ENCODE measurements at places on chromosomes 1 and 21. TPM values are rescaled to one million over a fixed set of nuclear protein-coding genes. Genes with fewer than 3 reads are reported as not detected.

DNA sequence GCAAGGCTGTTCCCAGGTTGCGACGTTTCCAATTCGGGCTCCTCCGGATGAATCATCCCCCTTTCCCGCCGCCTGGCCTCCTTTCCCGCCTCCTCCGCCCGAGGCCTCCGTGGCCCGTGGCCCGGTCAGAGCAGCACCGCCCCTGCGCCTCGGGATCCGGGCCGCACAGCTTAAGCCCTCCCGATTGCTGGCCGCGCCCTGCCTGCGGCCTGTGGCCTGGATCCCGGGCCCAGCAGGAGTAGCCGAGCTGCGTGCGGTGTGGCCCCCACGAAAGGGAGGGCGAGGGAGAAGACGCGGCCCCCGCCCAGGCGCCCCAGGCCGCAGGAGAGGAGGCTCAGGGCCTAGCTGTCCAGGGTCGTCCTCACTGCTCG lies 1.0 kb downstream of the TMEM200B start:
- H3K4me3 ChIP-seq = peak overlapping the region; percentile 66
- H3K4me1 ChIP-seq = no peaks in the 10 kb centered on the region
- H3K27me3 ChIP-seq = no peaks in the 10 kb centered on the region
- no peaks in the 10 kb centered on the region for H3K36me3 ChIP-seq
- DNase-seq = no peak

DNA sequence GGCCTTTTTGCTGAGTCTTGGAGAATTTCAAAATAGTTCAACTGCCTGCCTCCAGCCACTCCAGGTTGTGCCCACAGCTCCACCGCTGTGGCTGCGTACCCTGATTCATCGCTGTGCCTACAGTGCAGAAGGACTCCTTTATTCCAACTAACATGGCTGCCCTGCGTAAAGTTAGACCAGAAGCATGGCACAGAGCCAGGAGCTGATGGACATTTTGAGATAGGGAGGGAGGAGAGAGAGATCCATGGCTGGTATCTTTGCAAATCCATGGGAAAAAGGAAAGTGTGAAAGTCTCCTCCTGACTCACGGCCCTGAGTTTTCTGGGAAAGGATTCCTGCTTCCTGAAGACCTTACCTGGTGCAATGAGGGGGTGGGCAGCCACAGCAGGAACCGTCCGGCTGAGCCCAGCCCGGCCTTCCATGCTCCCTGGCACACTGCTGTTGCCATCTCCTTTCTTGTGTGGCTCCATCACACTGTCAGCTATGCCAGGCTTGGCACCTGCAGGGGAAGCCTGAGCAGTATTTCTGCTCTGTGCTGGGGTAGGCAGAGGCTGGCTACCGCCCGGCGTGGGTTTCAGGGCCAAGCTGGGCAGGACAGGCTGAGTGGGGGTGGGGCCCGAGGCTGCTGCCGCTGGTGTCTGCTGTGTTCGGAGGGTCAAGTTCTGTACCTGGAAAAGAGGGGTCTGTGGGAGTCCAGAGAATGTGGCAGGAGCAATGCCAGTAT lies 46.0 kb upstream of the A3GALT2 start:
- no peak overlapping the region for H3K4me3 ChIP-seq
- no peaks in the 10 kb centered on the region for H3K4me1 ChIP-seq
- H3K36me3 ChIP-seq = no peaks in the 10 kb centered on the region
- H3K27me3 ChIP-seq = no peaks in the 10 kb centered on the region
- no peak for DNase-seq

KIF17 gene
- total RNA-seq = 1.9 TPM

- DNase-seq = no peak
- H3K4me3 ChIP-seq = no peak overlapping the region
- H3K27me3 ChIP-seq = no peaks in the 10 kb centered on the region
- H3K36me3 ChIP-seq = no peaks in the 10 kb centered on the region
- H3K27ac ChIP-seq = no peak overlapping the region
- H3K4me1 ChIP-seq = no peaks in the 10 kb centered on the region
Observed at GRCh38 chr1:61487801-61488200, 237.1 kb downstream of the TM2D1 start.

MROH9 gene
- not detected for total RNA-seq

GRCh38 chr1:108085628-108086027 lies 114.5 kb downstream of the SLC25A24 start:
- DNase-seq = no peak
- no peaks in the 10 kb centered on the region for H3K4me1 ChIP-seq
- H3K36me3 ChIP-seq = no peaks in the 10 kb centered on the region
- H3K4me3 ChIP-seq = no peak overlapping the region
- H3K27ac ChIP-seq = no peak overlapping the region
- no peaks in the 10 kb centered on the region for H3K27me3 ChIP-seq

DNA sequence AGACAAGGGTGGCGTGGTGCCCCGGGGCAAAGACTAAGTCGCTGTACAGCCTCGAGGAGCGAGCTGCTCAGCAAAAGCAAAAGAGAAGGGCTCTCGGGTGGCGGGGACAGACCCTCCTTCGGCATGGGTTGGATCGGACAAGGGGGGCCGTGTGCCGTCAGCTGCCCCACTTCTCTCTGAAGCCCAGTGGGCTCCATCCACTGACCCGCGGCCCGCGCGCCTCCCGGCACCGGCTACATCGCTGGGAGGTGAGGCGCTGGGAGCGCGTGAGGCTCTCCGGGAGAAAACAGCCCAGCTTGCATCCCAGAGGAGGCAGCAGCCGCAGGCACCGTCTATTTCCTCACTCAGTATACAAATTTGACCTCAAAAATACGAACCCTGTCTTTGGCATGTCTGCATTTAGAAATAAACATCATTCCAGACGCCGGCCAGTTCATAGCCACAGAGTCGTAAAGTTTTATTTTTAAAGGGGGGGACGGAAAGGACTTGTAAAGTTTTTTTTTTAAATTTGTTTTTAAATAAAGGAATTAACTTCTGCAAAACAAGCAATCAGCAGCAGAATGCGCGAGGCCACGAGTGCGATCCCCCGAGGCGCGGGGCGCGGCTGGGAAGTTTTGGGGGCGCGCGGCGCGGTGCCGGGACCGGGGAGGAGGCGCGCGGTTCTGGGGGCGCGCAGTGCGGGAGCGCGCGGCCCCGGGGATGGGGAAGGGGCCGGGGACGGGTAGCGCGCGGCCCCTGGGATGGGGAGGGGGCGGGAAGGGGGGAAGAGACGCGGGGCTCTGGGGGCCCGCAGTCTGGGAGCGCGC lies 689 bp upstream of the GPR137B start:
- H3K4me1 ChIP-seq = no peaks in the 10 kb centered on the region
- H3K36me3 ChIP-seq = no peaks in the 10 kb centered on the region
- no peaks in the 10 kb centered on the region for H3K27me3 ChIP-seq
- H3K4me3 ChIP-seq = peak overlapping the region; percentile 44

DNA sequence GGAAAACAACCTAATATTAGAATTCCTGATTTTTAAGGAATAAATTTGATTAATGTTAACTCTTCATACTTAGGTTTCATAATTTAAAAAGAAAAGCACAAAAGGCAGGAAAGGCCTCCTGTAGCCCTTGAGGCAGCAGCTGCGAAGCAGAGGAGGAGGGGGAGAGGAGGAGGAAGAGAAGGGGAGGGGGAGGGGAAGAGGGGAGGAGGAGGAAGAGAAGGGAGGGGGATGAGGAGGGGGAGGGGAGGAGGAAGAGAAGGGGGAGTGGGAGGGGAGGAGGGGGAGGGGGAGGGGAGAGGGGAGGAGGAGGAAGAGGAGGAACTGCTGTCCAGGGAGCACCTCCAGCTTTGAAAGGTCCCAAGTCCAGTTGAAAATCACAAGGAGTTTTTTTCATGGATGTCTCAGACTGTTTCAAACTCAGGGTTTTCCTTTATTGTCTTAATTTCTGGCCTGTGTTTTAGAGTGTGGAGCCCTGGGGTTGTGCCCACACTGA lies 35.1 kb upstream of the DIP2A start:
- no peak for DNase-seq
- H3K4me3 ChIP-seq = no peak overlapping the region
- H3K27ac ChIP-seq = no peak overlapping the region
- H3K4me1 ChIP-seq = no peaks in the 10 kb centered on the region
- H3K36me3 ChIP-seq = peaks cover 14% of the 10 kb centered on the region

DNA sequence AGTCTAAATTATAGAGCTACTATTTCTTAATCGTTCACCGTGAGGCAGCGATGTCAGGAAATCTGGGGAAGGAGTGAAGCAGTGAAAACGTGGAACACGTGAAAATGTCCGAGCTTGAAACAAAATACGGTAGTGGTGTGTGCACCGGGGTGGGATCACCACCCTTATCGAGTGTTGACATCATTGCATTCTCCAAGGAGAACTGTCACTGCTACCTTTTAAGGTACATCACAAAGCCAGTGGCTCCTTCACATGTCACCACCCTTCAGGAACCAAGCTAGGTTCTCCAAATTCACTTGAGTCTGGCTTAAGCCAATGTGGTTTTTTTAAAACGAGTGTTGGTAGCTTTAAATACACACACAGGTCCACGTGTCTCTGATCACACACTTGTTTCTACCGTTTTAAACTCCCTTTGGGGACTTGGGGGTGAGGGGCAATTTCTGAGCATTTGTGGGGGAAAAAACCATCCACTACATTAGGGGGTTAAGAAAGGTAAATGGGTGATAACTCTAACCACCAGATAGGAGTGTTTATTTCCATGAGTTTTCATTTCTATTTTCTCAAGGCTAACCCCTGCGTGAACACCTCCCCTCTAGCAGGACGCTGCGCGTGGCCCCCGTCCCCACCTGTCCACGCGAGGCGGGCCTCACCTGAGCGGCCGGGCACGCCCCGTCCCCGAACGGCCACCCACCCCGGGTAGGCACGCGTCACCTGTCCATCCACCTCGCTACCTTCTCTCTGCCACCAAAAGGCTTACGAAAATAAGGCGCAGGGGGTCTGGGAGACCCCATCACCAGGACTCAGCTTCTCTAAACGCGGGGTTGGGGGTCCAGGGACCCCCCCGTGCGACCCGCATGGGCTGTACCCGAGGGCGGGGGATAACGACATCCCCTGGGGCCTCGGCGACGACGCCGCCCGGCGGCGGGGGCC lies 978 bp downstream of the PRDM15 start:
- H3K4me3 ChIP-seq = peak overlapping the region; percentile 80
- H3K27ac ChIP-seq = no peak overlapping the region
- H3K4me1 ChIP-seq = no peaks in the 10 kb centered on the region
- no peaks in the 10 kb centered on the region for H3K27me3 ChIP-seq
- H3K36me3 ChIP-seq = no peaks in the 10 kb centered on the region
- DNase-seq = no peak

PTPN7 gene
- 0.18 TPM for total RNA-seq

DNA sequence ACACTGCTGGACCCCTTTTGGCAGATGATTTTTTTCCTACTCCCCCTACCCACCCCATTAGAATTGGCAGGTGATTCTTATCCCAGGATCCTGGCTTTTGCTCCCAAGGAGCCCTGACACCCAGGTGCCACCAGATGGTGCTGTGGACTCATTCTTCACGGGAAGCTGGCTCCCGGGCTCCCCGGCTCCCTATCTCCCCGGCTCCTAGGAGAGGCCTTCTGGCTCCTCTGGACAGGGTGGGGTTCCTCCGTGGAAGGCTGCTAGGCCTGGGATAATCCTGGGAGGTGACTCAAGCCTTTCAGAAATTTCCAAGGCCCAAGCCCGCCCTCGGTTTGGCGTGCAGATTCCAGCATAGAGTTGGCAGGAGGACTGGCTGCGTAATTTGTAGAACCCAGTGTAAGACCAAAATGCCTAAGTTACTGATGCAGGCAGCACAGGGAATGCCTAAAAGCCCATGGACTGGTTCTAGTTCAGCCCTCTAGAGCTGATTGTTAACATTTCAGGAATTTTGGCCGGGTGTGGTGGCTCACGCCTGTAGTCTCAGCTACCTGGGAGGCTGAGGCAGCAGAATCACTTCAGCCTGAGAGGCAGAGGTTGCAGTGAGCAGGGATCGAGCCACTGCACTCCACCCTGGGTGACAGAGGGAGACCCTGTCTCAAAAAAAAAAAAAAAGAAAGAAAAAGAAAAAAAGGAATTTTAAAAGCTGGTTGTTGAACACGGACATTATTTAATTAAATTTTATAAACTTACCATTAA lies 6.8 kb upstream of the BSDC1 start:
- peak; percentile 84 for DNase-seq
- no peak overlapping the region for H3K27ac ChIP-seq
- H3K36me3 ChIP-seq = no peaks in the 10 kb centered on the region
- no peaks in the 10 kb centered on the region for H3K27me3 ChIP-seq

DNA sequence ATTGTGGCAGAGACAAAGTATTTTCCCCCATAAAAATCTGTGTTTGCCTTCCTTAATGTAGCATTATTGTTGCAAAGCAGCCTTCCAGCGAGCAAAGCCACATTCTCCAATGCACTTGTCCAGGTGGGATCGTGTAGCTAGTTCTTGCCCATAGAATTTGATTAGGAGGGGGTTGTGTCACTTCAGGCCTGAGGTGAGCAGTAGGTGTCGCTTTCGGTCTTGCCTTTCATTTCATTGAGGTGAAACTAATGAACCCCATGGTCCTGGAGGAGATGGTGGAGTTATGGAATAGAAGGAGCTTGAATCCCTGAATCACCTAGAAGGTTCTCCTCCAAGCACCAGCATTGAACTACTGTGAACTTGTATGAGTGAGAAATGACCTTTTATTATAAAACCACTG lies 318.9 kb upstream of the PBX1 start:
- no peaks in the 10 kb centered on the region for H3K36me3 ChIP-seq
- H3K27me3 ChIP-seq = no peaks in the 10 kb centered on the region
- no peak overlapping the region for H3K27ac ChIP-seq

DNA sequence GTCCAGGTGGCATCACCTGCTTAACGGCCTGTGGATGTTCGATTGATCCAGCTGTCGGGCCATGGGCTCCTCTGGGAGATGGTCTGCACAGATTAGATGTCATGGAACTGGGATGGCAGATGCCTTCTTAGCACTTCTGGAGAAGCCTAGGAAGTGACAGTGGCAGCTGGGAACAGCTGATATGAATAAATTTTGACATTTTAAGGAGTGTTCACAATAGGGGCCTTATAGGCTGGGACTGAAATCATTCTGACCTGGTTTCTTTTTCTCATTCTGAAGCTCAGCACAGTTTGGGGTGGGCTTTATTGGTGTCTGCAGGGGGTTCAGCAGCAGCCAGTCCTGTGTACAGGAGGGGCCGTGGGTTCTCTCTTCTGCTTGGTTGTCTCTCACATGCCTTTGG lies 175.3 kb downstream of the CACNA1E start:
- no peak for DNase-seq
- no peaks in the 10 kb centered on the region for H3K36me3 ChIP-seq
- H3K4me1 ChIP-seq = peaks cover 13% of the 10 kb centered on the region
- H3K4me3 ChIP-seq = no peak overlapping the region

DNA sequence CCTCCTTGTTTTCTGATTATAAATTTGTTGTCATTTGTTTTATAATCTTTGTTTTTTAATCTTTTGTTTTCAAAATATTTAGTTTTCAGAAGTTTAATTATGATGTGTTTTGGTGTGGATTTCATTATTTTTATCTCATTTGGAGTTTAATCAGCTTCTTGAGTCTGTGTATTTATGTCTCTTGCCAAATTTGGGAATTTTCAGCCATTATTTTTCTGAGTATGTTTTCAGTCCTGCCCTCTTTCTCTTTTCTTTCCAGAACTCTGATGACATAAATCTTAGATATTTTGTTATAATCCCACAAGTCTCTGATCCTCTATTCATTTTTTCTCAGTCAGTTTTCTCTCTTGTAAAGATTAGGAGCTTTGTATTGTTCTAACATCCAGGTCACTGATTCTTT lies 89.8 kb downstream of the RHOU start:
- H3K36me3 ChIP-seq = no peaks in the 10 kb centered on the region
- no peaks in the 10 kb centered on the region for H3K27me3 ChIP-seq
- H3K4me3 ChIP-seq = no peak overlapping the region

GRCh38 chr1:177351361-177352108 lies 180.8 kb downstream of the BRINP2 start:
- no peak overlapping the region for H3K27ac ChIP-seq
- no peaks in the 10 kb centered on the region for H3K27me3 ChIP-seq
- no peak overlapping the region for H3K4me3 ChIP-seq
- no peaks in the 10 kb centered on the region for H3K36me3 ChIP-seq

SGIP1 gene
- total RNA-seq = not detected

GRCh38 chr1:150256198-150256553 lies 1.4 kb upstream of the CA14 start:
- no peak for DNase-seq
- H3K27me3 ChIP-seq = no peaks in the 10 kb centered on the region
- H3K27ac ChIP-seq = peak overlapping the region; percentile 88
- H3K4me1 ChIP-seq = peaks cover 52% of the 10 kb centered on the region

Measured in right lobe of liver (tissue), 6 donors.